Right ventricle myocardium superior (tissue), 1 donor: ENCODE measurements at places on chromosomes 11 and 22. TPM values are rescaled to one million over a fixed set of nuclear protein-coding genes. Genes with fewer than 3 reads are reported as not detected.

Gene MEI1
- not detected for total RNA-seq

Gene OR5M10
- total RNA-seq, result not detected

GRCh38 chr11:9577556-9577955 lies 4.1 kb downstream of the WEE1 start:
- DNase-seq, result no peak

GRCh38 chr11:3224401-3225057 lies 5.9 kb upstream of the MRGPRG start:
- peak; percentile 18 for DNase-seq

DNA sequence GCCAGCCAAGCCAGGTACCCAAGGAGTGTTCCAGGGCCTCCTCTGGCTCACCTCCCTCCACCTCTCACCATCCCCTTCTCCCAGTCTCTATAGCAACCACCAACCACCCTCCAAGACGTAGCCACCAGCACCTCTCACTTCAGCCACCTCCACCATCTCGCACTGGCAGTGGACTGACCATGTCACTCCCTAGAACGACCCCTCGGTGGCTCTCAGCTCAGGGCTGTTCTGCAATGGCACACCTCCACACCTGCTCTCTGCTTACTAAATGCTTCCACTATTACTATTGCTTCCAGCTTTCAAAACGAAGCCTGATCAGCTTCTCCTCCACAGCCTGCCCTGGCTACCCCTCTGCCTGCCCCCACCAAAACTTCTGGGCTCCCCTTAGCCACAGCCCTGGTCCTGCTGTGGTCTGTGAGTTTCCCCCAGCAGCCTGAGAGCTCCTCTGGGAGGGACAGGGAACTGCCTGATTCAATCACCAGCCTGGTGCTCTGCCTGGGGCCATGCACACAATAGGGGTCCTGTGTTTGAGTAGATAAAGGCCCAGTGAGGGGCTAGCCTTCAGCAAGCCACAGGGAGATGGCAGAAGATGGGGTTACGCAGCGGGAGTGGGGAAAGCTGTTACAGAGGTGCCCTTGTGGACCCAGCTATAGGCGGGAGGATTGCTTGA lies 17.5 kb upstream of the CBX7 start:
- DNase-seq, result no peak

DNA sequence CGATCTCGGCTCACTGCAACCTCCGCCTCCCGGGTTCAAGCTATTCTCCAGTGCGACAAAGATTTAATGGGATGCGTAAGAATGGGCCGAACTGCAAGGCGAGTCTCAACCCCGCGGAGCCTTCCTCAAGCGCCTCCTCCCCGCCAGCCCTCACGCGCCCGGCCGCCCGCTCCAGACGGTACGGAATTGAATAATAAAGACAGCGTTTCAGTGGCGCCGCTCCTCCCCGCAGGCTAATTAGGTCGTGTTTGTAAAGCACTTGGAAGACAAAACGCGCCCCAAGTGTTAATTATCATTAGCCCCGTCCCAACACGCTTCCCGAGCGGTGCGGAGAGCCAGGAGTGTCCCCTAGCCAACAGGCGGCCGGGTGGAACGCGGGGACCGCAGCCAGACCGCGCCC lies 192.0 kb downstream of the BUD13 start:
- DNase-seq, result no peak

- DNase-seq, result no peak
Measured at GRCh38 chr11:107713009-107713408, 1.2 kb upstream of the SLN start.

DNA sequence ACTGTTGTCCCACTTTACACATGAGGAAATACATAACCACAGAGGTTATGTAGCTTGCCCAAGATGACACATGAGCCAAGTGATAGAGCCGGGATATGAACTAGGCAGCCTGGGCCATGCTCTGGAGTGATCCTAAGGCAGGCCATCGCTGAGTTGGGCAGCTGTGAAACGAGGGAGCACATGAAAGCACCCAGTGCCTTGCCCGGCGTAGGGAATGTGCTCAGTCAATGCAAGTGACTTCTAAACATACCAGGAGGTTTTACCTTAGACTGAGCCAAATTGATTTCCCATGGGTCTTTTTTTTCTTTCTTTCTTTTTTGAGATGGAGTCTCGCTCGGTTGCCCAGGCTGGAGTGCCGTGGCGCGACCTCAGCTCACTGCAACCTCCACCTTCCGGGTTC lies 10.5 kb downstream of the GRIK4 start:
- DNase-seq, result no peak

GRCh38 chr11:122755941-122756340 lies 82.4 kb upstream of the CRTAM start:
- no peak for DNase-seq

DNA sequence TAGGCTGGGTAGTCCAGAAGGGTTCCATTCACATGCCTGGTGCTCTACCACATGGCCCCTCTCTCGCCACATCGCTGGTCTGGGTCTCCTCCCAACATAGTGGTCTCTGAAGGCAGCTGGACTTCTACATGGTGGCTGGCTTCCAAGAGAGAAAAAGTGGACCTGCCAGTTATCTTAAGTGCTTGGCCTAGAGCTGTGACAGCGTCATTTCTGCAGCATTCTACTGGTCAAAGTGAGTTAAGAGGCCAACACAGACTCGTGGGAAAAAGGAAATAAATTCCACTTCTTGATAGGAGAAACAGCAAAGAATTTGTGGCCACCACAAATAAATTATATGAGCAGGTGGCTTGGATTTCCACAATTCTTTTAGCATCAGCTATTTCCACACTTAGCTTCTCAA lies 21.0 kb upstream of the BARX2 start:
- DNase-seq, result no peak

DNA sequence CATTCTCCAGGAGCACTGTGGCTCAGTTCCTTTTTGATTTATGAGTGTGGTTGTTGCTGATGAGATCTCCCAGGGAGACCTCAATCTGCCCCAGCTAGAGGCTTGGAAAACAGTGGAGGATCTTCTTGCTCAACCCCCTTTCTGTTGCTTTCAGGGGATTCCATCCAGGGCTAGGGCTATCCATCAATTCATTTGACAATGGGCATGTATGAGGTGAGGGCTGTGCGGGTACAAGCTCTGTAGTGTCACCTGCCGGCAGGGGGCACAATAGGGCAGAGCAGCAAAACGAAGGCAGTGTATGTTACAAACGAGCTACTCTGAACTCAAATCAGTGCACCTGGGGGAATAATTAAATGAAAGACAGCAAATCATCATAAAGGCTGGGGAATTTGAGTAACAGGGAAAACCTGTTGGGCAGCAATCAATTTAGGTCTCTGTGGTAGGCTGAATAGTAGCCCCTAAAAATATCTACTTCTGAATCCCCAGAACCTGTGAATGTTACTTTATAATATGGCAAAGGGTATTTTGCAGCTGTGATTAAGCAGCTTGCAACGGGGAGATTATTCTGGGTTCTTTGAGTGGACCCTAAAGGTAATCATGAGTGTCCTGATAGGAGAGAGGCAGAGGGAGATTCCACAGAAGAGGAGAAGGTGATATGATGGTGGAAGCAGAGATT lies 170.3 kb upstream of the ZBED5 start:
- DNase-seq, result peak; percentile 76

DNA sequence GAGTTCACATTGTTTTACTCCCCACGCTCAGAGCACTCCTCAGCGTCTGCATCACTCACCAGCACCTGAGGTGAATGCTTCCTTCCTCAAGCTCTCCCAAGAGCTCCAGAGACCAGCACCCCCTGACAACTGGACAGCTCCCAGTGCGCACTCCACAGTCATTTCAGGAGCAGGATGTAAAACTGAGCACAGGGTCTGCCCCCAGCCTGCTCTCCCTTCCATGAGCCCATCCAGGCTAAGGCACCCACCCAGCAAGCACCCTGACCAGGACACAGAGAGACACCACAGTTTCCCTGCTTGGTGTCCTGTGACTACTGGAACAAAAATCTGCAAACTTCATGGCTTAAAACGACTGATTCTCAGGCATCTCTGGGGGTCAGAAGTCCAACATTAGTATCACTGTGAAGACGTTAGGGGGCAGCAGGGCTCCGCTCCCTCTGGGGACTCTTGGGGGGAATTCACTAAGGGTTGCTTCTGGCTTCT lies 3.3 kb downstream of the SCGB1D2 start:
- no peak for DNase-seq

DNA sequence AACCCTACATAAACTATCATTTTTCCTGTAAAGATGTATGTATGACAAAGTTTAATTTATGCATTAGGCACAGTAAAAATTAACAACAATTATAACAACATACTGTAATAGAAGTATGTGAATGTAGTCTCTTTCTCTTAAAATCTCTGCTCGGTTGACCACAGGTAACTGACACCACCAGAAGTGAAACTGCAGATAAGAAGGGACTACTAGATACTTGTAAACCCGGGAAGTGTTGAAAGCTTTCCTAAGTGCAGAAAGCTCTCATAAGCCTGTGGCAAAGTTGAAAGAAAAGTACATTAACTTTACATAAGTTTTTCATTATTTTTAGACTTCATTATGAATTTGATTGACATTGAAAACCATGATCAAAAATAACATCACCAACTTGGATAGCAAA lies 1173.3 kb downstream of the LRRC4C start:
- no peak for DNase-seq
